ENCODE measurements at places on chromosomes 5 and 9.

- no peak for DNase-seq
Measured at GRCh38 chr5:139251695-139252288, 41.7 kb upstream of the MATR3 start.

- no peak for DNase-seq
Measured at GRCh38 chr9:96149533-96150280, 152.3 kb downstream of the HSD17B3 start.

- DNase-seq = no peak
Measured at GRCh38 chr9:24293386-24293785, 252.3 kb downstream of the IZUMO3 start.

DNA sequence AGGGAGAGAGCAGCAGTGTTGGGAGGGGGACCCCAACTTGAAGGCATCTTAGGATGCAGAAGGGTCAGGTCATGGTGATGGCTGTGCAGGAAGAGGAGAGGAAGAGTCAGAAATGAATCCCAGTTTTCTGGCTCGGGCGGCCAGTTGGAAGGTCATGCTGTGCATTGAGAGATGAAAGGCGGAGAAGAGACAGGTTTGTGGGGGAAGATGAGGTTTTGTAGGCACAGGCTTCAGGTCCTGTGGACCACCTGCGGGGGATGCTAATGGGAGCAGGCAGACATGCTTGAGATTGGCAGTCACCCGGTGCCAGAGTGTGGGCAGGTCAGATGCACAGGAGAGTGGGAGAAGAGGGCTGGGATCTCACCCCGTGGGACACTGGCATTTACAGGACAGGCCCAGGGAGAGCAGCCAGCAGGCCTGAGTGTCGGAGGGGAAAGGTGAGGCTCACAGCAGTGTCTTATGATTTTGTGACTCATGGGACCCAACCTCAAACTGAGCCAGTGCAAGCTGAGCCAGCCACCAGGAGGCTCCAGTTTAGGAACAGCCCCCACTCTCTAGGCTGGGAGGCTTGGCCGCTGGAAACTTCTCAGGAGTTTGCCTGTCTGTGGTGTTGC, 17.5 kb downstream of the STXBP1 start:
- DNase-seq = no peak

DNA sequence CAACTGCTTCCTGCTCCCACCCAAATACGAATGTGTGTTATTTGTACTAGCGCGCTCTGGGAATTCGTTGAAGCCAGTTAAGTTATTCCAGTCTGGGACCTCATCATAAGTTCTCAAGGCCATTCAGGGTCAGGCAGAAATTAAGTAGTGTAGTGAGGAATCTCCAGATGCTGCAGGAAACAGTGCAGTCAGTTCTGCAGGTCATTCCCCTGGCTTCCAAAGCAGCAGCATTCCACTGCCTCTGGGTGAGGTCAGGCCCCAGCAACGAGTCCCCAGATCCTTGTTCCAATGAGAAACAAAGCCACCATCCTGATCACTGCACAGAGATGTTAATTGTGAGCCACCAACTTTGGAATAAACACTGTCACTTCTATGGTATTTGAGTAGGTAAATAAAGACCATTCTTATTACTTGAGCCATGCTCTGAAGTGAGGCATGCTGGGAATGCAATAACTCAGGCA, 33.1 kb downstream of the SVEP1 start:
- no peak for DNase-seq

DNA sequence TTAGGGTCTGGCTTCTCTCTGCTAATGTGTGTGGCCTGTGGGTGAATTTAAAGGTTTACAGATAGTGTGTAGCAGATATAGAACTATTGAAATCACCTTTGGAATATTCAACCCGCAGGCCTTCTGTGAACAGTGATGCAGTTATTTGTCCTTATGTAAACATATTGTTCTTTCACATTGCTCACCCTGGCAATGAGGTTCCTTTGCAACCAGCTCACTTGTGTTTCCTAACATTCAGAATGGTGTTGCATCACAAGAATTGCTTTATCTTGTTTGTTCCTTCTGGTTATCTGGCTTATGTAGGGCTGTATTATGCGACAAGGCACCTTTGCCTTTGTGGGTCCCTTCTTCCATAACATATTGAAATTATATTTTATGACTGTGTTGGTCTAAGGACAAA, 370.3 kb downstream of the NNT start:
- DNase-seq = no peak

- DNase-seq = no peak
Measured at GRCh38 chr5:40291338-40291737, 388.4 kb upstream of the PTGER4 start.

DNA sequence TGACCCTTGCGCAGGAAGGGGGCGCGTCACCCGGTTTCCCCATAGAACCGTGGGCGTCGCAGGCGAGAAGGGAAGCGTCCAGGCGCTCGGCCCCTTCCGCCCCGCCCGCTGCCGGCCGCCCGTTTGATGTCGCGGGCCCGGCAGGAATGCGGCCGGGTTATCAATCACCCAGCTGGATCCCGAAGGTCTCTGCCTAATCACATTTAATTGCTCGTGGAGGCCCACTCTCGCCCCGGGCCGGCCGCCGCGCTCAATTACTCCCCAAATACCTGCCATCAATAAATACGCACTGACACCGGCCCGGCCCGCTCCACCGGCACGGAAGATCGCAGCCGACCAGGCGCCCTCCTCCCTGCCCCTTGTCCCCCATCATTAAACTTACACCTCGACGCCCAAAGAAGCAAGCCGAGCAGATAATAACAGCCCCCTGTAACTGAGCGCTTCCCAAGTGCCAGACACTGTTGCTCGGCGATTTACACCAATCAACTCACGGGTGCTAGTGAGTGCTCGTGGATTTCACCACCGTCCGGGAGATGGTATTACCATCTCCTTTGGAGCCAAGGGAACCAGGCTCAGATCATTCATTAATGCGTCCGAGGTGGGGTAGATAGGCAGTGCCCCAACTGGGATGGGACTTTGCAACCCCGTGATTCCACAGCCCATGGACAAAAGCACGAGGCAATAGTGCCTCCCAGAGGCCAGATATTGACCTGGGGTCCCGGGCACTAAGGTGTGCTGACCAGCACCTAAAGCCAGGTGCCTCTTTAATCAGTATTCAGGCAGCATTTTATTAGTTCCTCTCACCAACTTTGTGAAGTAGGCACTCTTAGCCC, 11.3 kb downstream of the MSX2 start:
- no peak for DNase-seq

GRCh38 chr5:178391480-178391879, 158.9 kb upstream of the PHYKPL start:
- DNase-seq = no peak

DNA sequence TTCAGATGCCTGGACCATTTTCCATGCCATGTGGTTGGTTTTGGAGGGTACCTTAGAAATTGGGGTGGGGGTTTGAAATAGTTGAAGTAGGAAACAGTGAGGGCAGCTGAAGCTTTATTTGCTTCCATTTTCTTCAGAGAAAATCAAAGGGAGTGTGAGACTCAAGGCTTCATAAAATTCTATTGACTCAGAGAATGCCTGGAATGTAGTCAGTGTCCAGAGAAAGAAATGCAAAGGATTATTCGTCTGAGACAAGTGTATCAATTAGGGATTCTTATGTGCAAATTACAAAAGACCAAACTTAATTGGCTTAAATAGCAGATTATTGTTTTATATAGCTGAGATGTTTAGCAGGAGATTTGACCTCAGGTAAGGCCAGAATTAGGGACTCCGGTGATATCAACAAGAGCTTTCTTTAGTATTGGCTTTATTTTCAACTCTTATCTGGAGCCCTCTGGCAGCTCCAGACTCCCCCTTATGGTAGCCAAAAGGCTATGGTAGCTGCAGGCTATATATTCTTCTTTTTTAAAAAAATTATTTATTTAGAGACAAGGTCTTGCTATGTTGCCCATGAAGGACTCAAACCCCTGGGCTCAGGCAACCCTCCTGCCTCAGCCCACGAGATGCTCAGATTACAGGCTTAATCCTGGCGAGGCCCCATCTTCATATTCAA, 38.9 kb downstream of the PTTG1 start:
- DNase-seq = no peak

GRCh38 chr9:26500471-26500870, 392.1 kb downstream of the CAAP1 start:
- DNase-seq = no peak

GRCh38 chr5:151181818-151182523, 24.4 kb upstream of the ANXA6 start:
- no peak for DNase-seq

DNA sequence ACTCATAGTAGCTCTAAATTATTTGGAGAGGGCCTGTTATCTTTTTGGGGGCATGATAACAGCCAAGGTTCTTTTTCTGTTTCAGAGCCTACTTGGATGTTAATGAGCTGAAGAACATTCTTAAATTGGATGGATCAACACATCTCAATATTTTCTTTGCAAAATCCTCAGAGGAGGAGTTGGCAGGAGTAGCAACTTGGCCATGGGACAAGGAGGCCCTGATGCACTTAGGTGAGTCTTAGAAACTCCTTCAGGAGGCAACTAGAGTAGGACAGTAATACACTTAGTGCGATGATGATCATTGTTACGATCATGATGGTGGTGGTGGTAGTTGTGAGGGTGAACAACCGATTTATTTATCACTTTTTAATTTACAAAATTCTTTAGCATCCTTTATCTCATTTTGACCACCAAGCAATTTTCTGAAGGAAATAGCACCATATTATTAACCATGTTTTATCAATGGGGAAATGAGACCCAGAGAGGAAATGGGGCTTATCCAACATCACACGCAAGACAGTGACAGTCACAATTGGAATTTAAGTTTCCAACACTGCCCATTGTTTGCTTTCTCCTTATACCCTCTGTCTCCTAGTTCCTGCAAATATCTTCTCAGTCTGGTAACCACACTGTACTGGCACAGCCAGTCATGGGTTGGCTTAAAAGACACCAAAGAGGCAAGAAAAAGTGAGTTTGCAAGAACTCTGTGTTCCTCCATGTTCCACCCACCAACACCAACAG, 54.0 kb downstream of the PAPPA start:
- DNase-seq = no peak

DNA sequence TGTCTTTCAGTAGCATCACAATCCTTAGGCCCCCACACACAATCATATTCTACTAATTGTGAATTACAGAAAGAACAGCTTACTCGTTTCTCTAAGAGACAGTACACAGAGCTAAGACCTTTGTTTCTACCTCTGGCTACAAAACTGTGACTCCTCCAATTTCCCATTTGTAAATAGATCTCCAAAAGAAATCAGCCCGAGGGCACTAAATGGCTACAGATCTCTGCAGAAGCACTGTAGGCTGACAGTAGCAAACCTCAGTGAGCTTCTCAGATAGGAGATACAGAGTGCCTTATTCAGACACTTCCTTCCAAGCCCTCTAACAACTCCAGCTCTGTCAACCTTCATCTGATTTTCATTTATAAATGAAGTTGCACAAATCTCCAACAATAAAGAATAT, 51.0 kb downstream of the EFNA5 start:
- no peak for DNase-seq

GRCh38 chr9:130140706-130141105, 31.5 kb upstream of the NCS1 start:
- no peak for DNase-seq

DNA sequence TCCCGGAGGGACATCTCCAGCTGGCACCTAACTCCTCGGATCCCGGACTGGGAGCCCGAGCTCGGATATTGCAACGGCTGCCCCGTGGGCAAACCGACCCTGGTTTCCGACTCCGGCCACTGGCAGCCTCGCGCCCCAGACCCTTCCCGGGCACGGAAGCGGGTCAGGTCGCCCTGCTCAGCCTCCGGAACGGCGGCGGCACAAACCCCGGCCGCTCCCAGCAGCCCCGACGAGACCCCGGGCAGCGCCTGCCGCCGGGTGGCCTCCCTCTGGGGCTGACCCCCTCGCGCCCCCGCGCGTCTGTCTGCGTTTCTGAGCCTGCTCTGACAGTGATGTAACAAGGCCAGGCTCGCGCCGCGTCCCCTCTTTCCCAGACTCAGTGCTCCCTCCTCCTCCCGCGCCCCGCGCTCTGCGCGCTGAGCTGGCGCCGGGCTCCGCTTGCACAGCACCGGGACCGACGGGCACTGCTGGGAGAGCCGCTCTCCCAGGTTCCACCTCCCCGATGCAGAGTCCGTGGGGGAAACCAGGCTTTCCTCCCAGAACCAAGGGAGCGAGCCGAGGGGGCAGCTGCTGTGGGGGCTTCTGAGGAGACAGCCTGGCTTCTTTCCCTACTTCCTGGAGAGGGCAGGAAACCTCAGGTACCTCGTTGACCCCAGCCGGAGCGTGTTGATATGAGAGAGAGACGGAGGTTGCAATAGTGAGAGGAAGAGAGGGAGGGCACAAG, at the start of gene TMEM215:
Gene TMEM215, plus strand, starts transcription at position 373 of the 724 bp plus-strand sequence. CDS start 644 bp downstream, outside the sequence.
- no peak for DNase-seq

- no peak for DNase-seq
Measured at GRCh38 chr5:176447591-176447977, 601 bp upstream of the FAF2 start.

GRCh38 chr9:4009006-4009511, 290.8 kb downstream of the GLIS3 start:
- no peak for DNase-seq

DNA sequence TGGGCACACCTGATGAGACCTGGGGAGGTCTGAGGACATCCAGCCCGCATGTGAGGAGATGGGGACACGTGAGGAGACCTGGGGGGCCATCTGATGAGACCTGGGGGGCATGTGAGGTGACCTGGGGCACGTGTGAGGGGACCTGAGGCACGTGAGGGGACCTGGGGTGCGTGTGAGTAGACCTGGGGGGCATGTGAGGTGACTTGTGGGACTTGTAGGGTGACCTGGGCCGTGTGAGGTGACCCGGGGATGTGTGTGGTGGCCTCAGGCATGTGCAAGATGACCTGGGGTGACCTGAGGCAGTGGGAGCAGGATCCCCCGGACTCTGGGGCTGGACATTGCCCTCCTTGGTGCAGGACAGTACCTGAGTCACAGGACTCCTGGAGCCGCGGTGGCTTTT, 30.6 kb downstream of the PNPLA7 start:
- no peak for DNase-seq

- DNase-seq = no peak
Measured at GRCh38 chr5:100768221-100768620, 134.9 kb downstream of the ST8SIA4 start.

GRCh38 chr5:160341309-160341870, 29.0 kb upstream of the CCNJL start:
- DNase-seq = no peak

- DNase-seq = no peak
Measured at GRCh38 chr5:103211576-103212561, 46.7 kb upstream of the MACIR start.

- no peak for DNase-seq
Measured at GRCh38 chr9:33798545-33798944, 3.2 kb downstream of the PRSS3 start.

- DNase-seq = no peak
Measured at GRCh38 chr5:136811551-136811950, 446.2 kb upstream of the TRPC7 start.

GRCh38 chr9:98999152-98999525, 55.4 kb downstream of the COL15A1 start:
- no peak for DNase-seq

DNA sequence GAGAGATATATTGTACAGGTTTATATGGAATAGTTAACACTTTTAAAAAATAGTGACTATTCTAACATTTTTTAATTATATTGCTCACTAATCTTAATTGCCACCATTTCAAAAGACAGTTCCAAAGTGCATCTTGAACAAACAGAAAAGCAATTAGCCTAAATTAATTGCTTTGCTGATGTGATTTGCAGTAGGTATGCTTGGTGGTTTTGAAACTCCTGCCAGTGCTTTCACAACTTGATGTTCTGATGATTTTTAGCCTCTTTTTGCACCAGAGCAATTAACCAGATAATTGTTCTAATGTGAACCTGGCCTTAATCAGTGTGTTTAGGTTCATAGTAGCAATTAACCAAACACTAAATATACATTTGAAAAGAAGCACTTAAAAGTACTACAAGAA, 207.6 kb downstream of the FBXL17 start:
- DNase-seq = no peak

All from stimulated activated CD4-positive, alpha-beta T cell treated with anti-CD3 and anti-CD28 coated beads, Interleukin-1b, Interleukin-23, amount 100 ng/mL, for 1 hour (primary cell).